ENCODE measurements at places on chromosomes 7 and 10. TPM values are rescaled to one million over a fixed set of nuclear protein-coding genes. Genes with fewer than 3 reads are reported as not detected.

CTAGE8 gene
- 1.1 TPM for total RNA-seq

SPDYE16 gene
- 0.22 TPM for total RNA-seq

CALHM3 gene
- total RNA-seq = not detected

PLEKHS1 gene
- total RNA-seq = 0.04 TPM

EBF3 gene
- 33.6 TPM for total RNA-seq

UNCX gene
- total RNA-seq = not detected

ACSM6 gene
- not detected for total RNA-seq

TMEM140 gene
- 1.3 TPM for total RNA-seq

TFR2 gene
- total RNA-seq = 0.22 TPM

ELFN1 gene
- total RNA-seq = 4.4 TPM

GRCh38 chr7:121643320-121643719 is 229.6 kb upstream of the PTPRZ1 start:
- DNase-seq = peak; percentile 28

GRCh38 chr10:113131613-113132261 is 181.7 kb downstream of the TCF7L2 start:
- DNase-seq = peak; percentile 83

DNA sequence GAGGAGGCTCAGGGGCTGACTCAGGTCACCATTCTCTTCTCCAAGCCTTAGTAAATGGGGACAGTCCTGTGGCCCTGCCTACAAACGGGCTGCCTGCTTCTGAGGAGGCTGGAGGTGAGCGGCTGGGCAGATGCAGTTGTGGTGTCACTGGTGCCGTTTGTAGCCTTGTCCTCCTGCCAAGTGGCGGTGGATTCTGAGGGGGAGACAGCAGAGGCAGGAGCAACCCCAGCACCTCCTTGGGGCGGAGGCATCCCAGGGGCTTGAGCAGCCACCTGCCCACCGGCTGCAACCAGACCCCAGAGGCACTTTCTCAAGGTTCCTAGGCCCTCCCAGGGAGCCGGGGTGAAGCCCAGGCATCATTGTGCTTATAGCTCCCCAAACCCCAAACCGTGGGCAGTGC is 112.5 kb downstream of the ZMIZ1 start:
- no peak for DNase-seq

- DNase-seq = no peak
These were observed 201.4 kb downstream of the INHBA start for GRCh38 chr7:41501466-41501865.

DNA sequence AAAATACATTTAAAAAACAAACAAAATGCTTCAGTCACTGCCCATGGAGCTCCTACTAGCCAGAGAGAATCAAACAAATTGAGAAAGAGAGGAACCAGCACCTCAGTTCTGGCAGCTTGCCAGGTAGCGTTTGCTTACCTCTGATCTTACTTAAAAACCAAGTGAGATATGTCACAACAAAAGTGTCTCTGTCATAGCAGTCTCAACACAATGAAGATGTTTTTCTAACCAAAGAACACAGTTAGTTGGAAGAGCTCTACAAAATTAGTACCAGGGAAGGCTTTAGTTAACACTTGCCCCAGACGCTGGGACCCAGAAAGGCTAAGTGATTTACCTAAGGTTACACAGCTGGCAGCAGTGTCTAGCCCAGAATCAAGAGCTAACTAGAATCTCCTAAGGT is 3.4 kb downstream of the DOCK4 start:
- DNase-seq = peak; percentile 22

- no peak for DNase-seq
These were observed 141.7 kb upstream of the TMEM72 start for GRCh38 chr10:44769450-44769849.

GRCh38 chr10:73856261-73856660 is 18.1 kb downstream of the CAMK2G start:
- no peak for DNase-seq

GRCh38 chr10:60367024-60367423 is 22.7 kb downstream of the ANK3 start:
- DNase-seq = no peak

DNA sequence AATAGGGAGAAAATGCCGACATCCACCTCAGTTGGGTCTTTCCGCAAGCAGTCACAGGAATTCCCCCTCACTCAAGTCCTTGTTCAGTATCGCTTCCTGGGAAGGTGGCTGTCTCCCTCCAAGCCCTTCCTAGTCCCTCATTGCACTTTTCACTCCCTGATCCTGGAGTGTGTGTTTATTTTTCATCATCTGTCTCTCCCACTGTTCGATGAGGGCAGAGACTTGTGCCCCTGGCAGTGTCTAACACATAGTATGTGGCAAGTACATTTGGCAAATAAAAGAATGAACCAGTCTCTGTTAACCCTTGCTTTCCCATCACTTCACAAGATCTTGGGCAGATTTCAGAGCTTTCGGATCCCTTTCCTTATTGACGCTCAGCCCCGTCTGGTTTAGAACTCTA is 24.0 kb upstream of the CACUL1 start:
- no peak for DNase-seq

- DNase-seq = peak; percentile 95
These were observed 108.0 kb downstream of the WDFY4 start for GRCh38 chr10:48792687-48793096.

DNA sequence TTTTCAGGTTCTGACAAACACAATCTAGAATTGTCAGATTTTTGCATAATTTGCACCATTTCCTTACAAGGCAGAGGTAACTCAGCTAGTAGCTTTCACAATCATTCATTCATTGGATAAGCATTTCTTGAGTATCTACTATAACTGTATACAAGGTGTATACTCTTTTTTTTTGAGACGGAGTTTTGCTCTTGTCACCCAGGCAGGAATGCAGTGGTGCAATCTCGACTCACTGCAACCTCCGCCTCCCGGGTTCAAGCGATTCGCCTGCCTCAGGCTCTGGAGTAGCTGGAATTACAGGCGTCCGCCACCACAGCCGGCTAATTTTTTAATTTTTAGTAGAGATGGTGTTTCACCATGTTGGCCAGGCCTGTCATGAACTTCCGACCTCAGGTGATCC is 16.2 kb upstream of the EXOC6 start:
- no peak for DNase-seq

DNA sequence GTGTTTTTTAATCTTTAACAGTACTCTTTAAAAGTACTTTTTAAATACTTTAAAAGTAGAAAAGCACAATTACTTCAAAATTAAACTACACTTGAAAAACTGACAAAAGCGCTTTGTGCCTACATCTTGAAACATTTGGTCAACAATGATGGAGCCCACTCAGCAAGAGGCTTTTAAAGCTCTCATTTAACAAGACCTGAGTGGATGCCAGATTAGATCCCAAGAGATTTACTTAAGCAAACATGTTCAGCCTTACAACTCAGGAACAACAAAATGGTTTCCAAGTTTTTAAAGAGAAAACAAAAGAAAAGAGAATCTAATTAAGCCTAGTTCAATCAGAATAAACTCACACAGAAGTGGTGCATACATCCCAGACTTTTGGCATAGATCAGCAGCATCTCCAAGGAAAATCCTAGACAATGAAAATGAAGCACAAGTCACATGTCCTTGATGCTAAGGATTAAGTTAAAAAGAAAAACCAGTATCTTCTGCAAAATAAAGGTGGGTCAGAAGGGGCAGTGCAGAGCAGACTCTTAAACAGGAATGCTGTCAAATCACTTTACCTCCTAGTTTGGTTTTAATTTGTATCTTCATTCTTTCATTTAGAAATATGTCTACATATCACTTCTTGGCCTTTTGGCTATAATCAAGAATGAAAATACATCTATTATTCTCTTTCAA is 26.2 kb downstream of the HIBADH start:
- peak; percentile 84 for DNase-seq

GRCh38 chr10:109427411-109427810 is 495.9 kb downstream of the XPNPEP1 start:
- DNase-seq = peak; percentile 18

DNA sequence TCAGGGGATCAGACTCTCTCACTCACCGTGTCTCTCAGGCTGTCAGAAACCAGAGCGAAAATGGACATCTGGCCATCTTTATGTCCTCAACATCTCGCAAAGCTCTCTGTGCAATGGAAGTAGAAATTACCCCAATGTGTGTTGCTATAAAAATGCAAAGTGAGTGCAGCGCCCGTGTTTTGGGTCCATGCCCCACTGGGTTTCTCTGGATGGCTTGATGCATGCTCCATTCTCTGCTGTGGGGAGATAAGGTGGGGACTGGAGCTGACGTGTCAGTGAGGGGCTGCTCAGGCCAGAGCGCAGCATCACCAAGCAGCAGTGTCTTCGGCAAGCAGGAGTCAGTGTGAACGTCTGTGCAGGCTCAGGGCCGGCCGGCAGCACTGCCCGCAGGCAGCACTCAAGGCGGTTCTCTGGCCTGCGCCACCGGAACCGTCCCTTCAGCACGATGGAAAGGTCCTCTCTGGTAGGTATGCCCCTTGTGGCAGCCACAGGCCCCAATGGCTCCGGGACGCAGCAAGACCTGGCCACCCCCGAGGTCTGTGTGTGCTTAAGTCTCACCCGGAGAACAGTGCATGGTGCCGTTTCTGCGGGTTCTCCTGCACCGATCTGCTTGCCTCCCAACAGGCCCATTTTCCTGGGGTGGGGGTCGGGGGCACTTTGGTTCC is 30.2 kb downstream of the WDR86 start:
- DNase-seq = no peak

- DNase-seq = no peak
These were observed 17.9 kb upstream of the ASZ1 start for GRCh38 chr7:117445206-117445605.

GRCh38 chr7:4225881-4226523 is 456.1 kb upstream of the FOXK1 start:
- no peak for DNase-seq

DNA sequence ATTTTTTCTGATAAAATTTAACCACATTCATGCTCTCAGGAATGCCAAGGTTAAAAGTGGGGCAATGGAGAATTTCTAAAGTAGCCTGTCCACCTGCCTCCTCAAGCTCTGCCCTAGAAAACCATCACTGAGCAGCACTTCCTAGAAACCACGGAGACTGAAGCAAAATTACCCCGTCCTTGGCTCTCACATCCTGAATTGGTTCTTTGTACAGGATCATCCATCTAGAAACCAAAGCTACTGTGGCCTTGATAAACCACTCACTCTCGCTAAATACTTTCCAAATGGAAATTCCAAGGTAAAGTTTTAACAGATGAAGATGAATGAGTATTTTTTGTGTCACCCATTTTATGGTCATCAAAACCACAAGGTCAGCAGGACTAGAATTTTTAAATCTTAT is 96.6 kb downstream of the AVL9 start:
- no peak for DNase-seq

DNA sequence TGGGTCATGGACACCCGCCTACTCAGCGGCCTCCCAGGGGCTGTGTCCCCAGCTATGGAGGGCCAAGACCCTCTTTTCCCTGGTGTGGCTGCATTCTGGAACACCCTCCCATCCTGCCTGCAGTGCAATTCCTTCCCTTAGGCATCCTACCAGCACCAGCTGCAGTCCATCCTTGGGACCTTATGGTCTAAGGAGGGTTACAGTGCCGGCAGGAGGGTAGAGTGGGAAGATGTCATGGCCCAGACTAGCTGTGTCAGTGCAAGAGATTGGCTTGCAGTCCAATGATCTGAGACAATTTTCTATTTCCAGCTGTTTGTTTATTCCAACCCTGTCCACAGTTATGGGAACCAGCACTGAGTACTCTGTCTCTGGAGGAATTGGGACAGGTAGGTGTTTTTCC is 92.4 kb downstream of the WDFY4 start:
- DNase-seq = no peak

GRCh38 chr10:131693766-131694165 is 207.0 kb upstream of the PPP2R2D start:
- DNase-seq = no peak

Data from muscle of leg (tissue), 16 donors.